SK-N-MC (cell line): ENCODE measurements at places on chromosomes 2 and 18.

GRCh38 chr2:159557437-159558034, 58.8 kb downstream of the BAZ2B start:
- DNase-seq = no peak

GRCh38 chr2:54471221-54471711, 15.1 kb downstream of the SPTBN1 start:
- DNase-seq = peak; percentile 65

DNA sequence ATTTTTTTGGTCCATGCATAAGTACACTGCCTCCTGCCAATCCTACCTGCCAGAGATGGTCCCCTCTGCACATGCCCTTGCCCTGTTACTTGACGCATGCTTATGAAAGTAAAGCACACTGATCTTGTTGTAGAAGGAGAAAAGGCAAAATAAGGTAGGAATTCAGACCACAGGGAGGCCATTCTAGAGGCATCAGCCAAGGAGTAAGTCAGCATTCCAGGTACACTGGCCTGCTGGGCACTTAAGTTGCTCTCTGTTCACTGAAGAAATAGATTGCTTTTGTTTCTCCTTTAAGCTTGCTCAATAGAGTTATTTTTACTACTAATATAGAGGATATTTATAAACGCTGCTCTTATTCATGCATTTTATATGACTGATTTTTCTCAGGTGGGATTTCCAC, 604.4 kb downstream of the TDRD15 start:
- no peak for DNase-seq

GRCh38 chr2:239685965-239686364, 285.1 kb upstream of the HDAC4 start:
- no peak for DNase-seq

DNA sequence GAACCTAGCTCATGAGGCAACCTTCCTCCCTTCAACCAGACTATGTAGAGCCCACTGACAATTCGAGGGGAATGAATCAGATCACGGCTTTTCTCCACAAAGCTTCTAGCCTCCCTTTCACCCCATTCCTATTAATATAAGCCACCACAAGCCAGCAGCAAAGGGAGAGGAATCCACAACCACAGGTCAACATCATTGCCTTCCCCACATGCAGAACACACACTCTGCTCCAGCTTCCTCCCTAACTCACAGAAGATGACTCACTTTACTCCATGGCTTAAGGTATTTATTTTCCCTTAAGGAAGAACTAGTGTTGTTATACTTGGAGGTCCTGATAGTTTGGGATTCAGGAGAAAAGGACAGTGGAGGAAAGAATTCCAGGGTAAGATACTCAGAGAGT, 272.2 kb downstream of the C1D start:
- DNase-seq = no peak

DNA sequence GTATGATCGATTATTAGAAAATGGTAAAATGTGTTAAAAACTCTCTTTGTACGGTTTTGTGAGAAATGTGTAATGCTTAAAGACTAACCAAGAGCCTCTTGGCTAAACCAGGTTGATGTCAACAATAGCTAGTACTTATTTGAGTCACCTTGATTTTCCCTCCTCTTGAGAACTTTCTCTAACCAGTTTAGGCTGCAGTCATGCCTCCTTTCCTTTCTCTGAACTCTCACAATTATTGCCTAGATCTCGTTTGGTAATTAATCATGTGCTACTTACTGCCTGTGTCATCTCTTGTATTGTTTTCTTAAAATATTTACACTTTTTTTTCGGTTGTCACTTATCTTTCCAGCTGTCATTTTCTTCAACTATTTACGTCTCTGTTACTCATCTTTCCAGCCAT, 1.1 kb upstream of the EPC2 start:
- DNase-seq = no peak

DNA sequence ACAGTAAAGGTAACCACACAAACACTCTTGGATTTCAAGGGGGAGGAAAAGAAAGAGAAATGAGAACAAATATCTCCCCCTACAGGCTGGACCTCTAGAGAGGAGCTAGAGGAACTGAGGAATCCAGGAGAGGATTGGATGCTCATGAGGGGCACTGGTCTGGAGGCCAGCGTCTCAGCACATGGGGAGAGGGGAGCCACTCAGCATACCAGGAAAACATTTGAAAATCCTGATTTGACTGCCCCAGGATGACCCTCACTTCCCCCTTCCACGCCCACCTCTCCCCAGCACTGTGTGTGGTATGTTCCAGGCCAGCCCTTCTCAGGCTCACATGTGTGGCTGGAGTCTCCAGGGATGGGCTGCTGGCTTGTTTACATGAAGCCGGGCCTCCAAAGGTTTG, 396.8 kb upstream of the ID2 start:
- no peak for DNase-seq
